ENCODE measurements at places on chromosomes 3 and 15.

GRCh38 chr3:354432-354831, 157.9 kb downstream of the CHL1 start:
- no peak for DNase-seq

- DNase-seq = no peak
These were observed 11.6 kb downstream of the SEC61A1 start for GRCh38 chr3:128063865-128064264.

DNA sequence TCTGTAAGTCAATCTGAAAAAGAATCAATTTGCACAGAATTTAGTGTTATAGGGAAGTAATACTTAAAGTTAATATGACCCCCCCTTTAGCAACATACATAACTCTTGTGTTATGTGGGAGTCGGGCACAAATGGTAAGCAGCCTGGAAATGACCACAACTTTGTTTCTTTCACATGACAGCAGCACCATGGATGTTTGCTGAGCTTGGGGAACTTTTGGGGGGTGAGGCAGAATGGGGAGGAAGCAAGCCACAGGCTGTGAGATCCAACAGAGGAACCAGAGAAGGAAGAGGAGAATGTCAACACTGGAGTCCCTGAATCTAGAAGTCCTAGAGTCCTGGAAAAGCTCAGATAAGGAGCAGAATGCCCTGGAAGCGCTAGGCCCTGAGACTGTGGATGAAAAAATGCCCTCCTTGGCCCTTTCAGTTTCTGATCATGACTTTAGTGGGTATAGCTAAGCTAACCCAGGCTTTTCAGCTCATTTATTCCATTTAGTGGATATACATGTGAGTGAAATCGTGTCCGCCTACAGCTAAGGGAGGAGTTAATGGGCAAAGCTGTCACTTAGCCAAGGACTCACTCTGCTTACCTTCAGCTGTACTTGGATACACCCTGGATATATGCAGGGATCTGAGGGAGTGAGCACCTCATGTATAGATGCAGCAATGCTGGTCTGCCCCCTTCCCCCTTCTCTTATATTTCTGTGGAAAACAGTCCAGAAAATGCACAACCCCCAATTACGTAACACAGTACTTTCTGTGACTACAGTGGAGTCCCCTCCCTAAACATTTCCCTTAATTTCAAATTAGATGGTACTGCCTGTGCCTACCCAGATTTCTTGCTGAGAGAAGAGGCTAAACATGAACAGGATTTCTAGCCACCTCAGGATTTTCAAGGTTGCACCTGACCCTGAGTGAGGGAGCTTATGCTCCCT, 39.1 kb downstream of the CFAP91 start:
- no peak for DNase-seq

- DNase-seq = no peak
These were observed 404.6 kb upstream of the MCTP2 start for GRCh38 chr15:93826790-93827189.

- DNase-seq = no peak
These were observed 7.1 kb downstream of the COPS2 start for GRCh38 chr15:49148298-49148697.

DNA sequence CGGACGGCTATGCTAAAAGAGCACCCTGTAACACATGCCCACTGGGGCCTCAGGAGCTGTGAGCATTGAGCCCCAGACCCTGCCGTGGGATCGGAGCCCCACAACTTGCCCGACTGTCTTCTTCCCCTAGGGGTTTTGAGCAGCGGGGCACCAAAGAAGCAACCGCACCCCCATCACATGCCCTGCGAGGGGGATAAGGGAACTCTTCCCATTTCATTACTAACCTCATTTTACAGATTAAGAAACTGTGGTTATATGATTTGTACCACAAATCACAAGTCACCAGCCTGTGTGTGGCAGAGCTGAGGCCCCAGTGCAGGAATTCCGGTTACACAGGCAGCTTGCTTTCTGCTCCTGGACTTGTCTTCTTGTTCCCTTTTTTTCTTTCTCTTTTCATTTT, 86.2 kb downstream of the CD47 start:
- DNase-seq = no peak

DNA sequence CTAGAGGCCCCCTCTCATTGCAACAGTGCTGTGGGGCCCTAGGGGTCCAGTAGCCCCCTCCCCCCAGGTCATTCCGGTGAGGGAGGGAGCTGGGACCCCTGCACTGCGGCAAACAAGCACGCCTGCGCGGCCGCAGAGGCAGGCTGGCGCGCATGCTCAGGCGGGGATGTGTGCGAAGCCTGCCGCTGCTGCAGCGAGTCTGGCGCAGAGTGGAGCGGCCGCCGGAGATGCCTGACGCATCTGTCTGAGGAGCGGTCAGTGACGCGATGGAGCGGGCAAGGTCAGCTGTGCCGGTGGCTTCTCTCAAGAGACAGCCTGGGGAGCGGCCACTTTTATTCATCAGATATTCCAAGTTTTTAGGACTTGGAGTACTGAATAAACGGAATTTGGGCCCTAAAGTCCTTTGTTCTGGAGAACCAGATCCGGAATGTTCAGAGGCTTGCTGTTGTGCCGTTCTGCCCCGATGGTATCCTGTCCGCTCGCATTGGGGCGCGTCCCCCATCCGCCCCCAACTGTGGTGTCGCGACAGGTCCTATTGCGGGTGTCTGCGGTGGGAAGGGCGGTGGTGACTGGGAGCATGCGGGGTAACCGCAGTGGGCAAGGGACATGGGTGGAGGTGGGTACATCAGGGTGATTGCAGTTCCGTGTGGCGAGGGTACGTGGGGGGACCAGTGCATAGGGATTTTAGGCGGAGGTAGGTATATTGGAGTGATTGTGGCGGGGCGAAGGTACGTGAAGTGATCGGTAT, at the start of the genes SNRPN and SNURF:
TSS of gene SNRPN (plus strand) at position 205 of the 748 bp plus-strand sequence. CDS start 19,467 bp downstream, outside the sequence.
TSS of gene SNURF (plus strand) at position 205 of the 748 bp plus-strand sequence. CDS start at position 267, 62 bp downstream.
- peak; percentile 79 for DNase-seq

GRCh38 chr15:85771781-85772445, 22.8 kb downstream of the KLHL25 start:
- no peak for DNase-seq

GRCh38 chr15:81532001-81532400, 158.0 kb upstream of the TMC3 start:
- no peak for DNase-seq

DNA sequence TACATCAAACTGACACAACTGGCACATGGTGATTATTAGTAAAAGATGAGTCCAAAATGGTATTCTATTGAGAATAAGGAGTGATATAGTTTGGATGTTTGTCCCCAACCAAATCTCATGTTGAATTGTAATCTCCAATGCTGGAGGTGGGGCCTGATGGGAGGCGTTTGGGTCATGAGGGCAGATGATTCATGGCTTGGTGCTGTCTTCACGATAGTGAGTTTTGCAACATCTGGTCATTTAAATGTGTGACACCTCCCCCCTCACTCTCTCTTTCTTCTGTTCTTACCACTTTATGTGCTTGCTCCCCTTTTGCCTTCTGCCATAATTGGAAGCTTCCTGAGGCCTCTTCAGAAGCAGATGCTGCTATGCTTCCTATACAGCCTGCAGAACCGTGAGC, 90.6 kb downstream of the RSL24D1 start:
- DNase-seq = no peak

DNA sequence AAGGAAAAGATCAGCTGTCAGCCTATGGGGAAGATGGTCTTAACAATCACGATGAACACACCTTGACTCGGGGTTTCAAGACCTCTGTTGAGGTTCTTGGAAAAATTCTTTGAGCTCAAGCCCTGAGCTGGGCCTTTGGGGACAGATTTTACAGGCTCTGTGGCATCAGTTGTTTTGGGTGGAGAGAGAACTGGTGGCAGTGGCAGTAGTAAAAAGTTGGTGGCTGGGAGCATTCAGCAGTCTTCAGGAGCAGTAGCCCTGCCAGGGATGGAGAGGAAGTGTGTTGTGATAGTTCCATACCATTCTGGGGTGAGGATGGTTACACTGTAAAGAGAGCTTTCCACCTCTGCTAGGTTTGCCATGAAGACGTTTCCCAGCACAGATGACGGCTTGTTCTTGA, 4.9 kb upstream of the KY start:
- no peak for DNase-seq

GRCh38 chr3:197590313-197590962, 34.7 kb upstream of the BDH1 start:
- peak; percentile 88 for DNase-seq

GRCh38 chr3:152595975-152596821, 238.7 kb upstream of the P2RY1 start:
- no peak for DNase-seq

- no peak for DNase-seq
These were observed 177.8 kb upstream of the GOLGA6L4 start for GRCh38 chr15:84057714-84058331.

DNA sequence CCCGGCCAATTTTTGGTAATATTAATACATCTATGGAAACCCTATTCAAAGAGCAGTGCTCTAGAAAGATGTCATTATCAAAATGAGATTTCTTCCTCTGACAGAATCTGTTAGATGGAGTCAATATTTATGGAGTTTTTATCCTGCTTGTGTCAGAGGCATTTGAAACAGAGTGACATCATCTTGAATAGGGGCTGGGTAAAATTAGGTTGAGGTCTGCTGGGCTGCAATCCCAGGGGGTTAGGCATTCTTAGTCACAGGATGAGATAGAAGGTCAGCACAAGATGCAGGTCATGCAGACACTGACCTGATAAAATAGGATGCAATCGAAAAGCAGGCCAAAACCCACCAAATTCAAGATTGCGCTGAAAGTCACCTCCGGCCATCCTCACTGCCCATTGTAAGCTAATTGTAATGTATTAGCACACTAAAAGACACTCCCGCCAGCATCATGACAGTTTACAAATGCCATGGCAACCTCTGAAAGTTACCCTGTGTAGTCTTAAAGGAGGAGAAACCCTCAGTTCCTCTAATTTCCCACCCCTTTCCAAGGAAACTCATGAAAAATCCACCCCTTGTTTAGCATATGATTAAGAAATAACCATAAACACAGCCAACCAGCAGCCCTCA, 27.3 kb upstream of the CCDC50 start:
- no peak for DNase-seq

GRCh38 chr3:143242101-143242500, 122.5 kb downstream of the CHST2 start:
- no peak for DNase-seq

GRCh38 chr15:41827290-41827879, 507 bp upstream of the JMJD7 start:
- no peak for DNase-seq

GRCh38 chr3:187385296-187385695, 17.1 kb downstream of the RTP4 start:
- DNase-seq = no peak

GRCh38 chr3:193997228-193998122, 138.5 kb upstream of the HES1 start:
- no peak for DNase-seq

GRCh38 chr3:77500721-77501120, 460.8 kb downstream of the ROBO2 start:
- no peak for DNase-seq

DNA sequence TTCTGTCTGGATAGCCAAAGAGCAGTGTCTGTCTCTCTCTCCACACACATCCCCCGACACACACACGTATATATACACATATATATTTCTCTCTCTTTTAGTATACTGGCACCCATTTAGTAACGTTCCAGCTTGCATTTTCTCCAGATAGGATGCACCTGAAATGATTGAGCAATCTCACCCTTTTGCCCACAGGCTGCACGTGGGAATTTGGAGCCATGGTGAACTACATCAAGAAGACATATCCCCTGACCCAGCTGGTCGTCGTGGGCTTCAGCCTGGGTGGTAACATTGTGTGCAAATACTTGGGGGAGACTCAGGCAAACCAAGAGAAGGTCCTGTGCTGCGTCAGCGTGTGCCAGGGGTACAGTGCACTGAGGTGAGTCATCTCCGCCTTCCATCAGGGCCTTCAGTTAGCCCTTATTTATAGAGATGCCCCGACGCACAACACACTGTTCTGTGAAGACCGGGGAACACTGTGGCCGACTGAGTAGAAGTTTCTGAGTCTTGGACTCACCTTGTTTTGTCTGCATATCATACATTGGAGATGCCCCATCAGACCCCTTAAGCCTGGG, 45.7 kb downstream of the RLBP1 start:
- DNase-seq = no peak

- no peak for DNase-seq
These were observed 30.4 kb downstream of the RARB start for GRCh38 chr3:25458420-25458814.

DNA sequence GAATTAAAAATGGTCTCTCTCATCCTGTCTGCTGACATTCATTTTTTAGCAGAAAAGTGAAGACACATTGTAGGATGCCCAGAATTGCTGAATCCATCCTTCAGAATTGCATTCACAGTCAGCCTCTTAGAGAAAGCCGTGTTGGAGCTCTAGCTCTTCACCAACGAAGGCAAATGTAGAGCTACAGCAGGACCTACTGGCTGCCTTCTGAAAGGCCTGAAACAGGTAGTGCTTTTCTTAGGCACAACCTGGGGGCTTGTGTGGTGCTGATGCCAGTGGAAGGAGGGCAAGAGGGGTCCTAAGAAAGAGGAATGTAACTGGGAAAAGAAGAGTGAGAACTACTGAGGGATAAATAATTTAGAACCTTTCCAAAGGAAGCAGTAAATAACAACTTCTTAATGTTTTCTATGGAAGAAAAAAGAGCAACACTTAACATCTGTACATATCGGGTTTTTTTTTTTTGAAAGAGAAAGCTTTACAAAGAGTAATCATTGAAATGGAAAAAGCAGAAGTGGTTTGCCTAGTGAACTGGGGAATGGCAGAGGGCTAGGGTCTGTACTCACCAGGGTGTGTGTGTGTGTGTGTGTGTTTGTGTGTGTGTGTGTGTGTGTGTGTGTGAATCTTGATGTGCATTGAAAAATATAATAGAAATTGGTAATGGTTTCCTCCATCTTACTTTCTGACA, 297.8 kb downstream of the SATB1 start:
- no peak for DNase-seq

- DNase-seq = no peak
These were observed 42.1 kb downstream of the WNT7A start for GRCh38 chr3:13837751-13838150.

DNA sequence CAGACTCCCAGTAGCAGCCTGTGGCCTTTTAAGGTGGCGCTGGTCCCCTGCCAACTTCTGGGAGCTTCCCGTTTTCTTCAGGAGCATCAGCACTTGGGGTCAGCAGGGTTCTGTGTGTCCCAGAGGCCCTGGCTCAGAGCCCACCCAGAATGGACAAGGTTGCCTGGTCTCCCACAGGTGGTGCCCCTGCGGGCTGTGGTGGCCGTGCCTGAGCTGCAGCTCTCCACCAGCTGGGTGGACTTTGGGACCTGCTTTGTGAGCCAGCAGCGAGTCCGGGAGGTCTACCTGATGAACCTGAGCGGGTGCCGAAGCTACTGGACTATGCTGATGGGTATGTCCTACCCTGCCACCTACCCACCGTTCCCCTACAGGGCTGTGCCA, 15.5 kb downstream of the ACAA1 start:
- no peak for DNase-seq

- DNase-seq = no peak
These were observed 11.4 kb upstream of the SPTBN5 start for GRCh38 chr15:41905036-41905793.
